ENCODE measurements at places on chromosomes 1 and 21. TPM values are rescaled to one million over a fixed set of nuclear protein-coding genes. Genes with fewer than 3 reads are reported as not detected.

GRCh38 chr1:61238359-61238665 is 156.0 kb downstream of the NFIA start:
- DNase-seq, result no peak

DNA sequence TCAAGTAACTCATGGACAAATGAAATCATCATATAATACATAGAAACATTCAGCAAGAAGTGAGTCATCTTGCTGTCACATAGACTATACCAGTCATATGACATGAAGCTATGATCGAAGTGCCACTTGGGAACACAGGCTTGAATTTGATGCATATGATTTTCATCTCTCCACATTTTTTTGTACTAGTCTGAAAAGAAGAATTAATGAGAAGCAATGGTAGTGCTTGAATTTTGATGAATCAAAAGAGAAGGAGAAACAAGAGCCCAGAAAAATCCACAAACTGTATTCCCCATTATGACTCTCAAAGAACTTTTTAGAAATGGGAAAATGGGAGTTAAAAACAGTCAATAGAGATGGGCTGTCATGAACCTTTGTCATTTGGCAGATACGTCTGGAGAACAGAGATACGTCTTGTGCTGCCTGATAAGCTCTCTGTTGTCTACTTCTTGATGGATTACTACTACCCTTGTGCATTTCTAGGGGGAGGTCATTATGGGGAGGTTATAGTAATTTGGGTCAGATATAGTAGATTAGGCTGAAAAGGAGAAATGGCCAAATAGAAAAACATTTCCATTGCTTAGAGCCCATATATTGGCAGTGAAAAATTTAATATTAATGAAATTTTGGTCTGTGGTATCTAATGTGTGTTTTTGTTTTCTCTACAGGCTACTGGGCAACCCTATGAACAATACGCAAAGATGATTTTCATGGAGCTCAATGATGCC is 8.0 kb upstream of the LEPR start:
- DNase-seq, result no peak

DNA sequence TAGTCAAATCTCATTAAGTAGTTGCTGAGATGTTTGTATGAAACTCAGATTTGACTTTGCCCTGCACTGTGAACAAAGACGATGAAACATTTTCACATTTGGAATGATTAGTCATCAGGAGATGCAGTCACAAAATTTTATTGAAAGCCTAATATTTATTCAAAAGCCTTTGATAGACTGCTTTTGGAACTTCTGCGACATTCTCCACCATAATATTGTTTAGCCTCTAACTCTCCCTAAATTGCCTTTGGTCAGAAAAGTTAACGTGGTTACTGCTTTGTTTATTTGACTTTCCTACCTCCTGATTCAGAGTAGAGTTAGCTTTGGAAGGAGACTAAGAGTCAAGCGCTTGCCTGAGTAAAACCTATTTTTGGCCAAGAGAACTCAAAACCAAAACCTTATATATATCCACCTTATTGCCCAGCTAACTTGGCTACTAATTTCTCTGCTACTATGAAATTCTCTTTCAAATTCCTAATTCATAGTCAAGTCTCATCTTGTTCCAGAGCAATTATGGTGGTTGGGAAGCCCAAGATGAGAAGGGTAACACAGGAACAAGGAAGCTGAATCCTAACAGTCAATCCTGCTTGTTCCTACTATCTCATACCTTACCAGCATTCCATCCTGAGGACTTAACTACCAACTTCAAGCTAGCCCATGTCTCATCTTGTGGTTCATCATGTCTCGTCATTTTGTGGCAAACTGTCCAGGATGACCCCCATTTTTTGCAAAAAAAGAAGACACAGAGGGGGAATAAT is 429.6 kb downstream of the USP25 start:
- DNase-seq, result no peak

The TRIM67 gene
- total RNA-seq, result not detected

- peak; percentile 35 for DNase-seq
These were observed 48.4 kb upstream of the HOOK1 start for GRCh38 chr1:59766227-59766855.

The OR2L2 gene
- total RNA-seq, result not detected

The CDC42BPA gene
- total RNA-seq, result 82.5 TPM

GRCh38 chr1:6003568-6004411 is 11.6 kb upstream of the NPHP4 start:
- DNase-seq, result no peak

The NR1I3 gene
- not detected for total RNA-seq

The FAM177B gene
- total RNA-seq, result not detected

The RAB7B gene
- total RNA-seq, result 7.4 TPM

- DNase-seq, result peak; percentile 25
These were observed 32.2 kb downstream of the MIS18A start for GRCh38 chr21:32246571-32247140.

DNA sequence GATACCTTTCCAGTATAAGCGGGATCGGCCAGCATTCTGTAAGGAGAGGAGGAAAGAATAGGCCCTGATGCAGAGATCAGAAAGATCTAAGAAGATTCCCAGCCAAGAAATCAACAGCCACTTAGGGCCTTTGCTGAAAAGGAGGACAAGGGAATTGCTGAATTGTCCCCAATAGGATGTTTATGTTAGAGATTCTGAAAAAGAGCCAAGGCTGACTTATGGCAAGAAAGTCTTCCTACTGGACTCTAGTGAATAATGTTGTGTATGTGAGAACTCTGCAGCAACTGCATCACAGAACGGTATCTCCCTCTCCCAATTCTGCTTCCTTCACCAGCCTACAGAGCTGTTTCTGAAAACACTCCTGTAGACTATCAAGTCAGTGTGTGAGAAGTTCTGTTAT is 298.0 kb upstream of the CXADR start:
- DNase-seq, result no peak

Data from fibroblast of the aortic adventitia (primary cell).